NB4 (cell line): ENCODE measurements at places on chromosomes 3 and 15.

DNA sequence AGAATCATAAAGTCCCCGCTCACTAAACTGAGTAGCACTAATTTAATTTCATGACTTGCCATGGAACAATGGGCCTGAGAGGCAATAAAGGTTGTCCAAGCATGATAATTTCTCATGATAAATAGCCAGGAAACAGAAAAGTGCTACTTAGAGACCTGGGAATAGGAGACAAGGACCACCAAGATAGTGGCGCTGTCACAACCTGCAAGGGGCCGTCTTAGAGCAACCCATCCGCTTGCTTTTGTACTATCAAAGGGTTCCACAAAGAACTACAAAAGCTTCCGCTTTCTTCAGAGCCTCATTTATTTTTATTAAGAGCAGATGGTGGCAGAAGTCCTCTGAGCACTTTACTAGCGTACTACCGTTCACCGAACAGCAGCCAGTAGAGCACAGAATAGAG is 421.7 kb upstream of the GRM7 start:
- no peak for DNase-seq

DNA sequence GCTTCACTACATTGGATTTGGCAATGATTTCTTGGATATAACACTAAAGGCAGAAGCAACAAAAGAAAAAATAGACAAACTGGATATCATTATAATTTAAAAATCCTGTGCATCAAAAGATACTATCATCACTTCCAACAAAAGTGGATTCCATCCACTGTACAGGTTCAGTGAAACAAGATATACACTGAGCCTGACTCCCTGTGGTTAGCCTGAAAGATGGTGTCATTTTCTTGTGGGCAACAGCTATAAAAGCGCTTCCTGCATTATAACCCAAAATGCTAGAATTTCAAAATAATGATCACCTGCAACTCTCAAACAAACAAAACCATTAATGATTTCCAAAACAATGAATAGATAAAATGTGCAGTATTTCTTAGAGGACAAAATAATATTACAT is 39.6 kb upstream of the TBC1D23 start:
- DNase-seq, result peak; percentile 5

GRCh38 chr3:133925960-133926735 is 30.5 kb upstream of the RAB6B start:
- DNase-seq, result no peak

- DNase-seq, result peak; percentile 11
These were observed 499.5 kb downstream of the NTRK3 start for GRCh38 chr15:87757084-87757483.

- DNase-seq, result no peak
These were observed 481.9 kb upstream of the CNTN4 start for GRCh38 chr3:1616744-1617143.

DNA sequence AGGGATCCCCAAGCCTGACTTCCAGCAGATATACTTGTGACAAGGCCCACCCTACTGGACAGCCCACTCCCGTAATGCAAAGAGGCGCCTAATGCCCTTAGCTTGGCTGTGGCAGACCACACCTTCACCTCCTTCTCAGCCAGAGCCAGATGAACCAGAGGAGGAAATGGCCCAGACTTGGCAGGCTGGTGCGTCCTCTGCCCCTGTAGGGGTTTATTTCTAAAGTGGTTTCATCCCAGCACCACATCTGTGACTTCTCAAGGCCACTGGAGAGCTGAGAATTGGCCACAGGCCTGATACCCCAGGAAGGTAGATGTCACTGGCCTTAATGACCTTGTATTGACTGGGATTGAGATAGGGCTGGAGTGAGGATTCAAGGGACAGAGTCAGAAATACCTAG is 29.5 kb downstream of the BOC start:
- DNase-seq, result no peak
